ENCODE measurements at places on chromosomes 3 and 15.

DNA sequence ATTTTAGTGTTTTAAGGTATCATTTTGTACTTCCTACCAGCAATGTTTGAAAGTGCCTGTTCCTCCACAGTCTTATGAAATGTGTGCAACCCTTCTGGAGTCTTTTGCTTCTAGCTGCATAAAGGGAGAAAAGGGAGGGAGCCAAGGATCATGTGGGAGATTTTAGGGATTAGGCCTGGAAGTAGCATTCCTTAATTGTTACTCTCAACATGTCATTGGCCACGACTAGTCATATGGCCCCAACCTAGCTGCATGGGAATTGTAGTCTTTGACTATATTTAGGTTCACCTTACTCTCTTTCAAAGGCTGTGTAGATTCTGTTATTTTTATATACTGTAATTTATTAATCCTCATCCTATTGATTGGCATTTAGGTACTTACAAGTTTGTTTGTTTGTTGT, 14.9 kb downstream of the CRTAP start:
- no peak for DNase-seq

DNA sequence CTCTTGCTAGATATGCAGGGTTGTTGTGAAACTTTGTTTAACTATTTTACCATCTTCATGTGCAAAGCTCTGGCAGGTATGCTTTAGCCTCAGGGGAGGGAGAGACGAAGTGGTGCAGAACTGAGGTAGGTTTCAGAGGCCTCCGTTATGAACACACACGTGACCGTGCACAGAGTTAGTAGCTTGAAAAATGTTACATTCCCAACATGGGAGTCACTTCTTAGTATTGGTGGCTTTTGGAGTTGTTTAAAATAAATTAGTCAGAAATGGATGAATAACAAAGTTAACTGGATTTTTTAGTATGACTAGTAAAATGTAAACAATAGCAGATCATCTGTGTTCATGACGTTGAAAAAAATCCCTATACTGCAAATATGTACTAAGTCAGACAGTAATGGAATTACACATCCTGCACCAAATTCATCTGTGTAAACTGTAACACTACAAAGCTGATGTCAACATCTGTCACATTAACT, 279.6 kb downstream of the KLF13 start:
- no peak for DNase-seq

DNA sequence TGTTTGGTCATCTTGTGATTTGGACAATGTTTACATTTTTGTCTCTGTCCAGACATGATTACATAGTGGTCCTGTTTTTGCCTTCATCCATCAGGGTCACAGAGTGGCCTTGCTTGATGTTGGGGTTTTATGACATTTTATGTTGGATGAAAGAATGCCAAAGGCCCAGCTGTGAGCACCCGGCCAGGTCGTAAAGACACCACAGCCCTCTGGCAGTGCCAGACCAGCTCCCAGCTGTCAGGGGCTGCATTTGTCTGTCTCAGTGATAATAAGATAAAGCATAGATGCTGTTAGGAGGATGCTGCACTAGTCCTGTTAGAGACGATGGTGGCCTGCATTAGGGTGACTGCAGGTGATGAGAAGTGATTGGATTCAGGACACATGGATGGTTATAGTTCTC, 117.5 kb downstream of the FAM174B start:
- no peak for DNase-seq

DNA sequence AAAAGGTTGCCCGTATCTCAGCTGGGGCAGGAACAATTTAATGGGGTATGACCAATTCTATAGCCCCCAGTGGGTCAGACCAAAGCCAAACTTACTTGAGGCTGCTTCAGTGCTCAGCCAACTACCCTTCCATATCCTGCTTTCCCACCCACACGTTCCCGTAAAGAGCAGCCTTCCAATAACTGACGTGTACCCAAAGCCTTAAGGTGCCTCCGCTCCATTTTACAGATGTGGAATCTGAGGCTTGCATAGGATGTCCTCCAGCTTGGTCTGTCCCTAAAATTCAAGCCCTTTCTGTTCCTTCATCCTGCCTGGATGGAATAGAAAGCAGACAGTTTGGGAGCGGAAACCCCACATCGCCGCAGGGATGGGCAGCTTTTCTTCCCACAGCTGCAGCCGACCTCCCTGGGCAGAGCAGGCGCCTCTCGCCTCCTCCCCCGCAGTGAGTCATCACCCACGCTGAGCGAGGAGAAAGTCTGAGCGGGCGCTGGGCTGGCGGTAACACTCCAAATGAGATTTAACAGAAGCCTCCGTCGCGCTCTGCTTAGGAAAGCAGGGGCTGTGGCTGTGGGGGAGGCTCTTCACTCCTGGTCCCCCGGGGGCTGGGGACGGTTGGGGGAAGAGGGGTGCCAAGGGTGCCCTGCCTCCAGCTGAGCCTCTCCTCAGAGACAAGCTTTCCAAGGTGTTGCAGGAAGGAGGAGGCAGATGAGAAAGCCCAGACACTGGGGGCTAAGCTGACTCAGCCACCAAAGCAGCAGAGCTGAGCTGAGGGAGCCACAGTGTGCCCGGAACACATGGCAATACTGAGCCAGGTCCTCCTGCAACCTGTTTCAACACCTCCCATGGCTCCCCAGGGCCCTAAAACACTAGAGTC, 57.8 kb upstream of the HRH1 start:
- peak; percentile 62 for DNase-seq

DNA sequence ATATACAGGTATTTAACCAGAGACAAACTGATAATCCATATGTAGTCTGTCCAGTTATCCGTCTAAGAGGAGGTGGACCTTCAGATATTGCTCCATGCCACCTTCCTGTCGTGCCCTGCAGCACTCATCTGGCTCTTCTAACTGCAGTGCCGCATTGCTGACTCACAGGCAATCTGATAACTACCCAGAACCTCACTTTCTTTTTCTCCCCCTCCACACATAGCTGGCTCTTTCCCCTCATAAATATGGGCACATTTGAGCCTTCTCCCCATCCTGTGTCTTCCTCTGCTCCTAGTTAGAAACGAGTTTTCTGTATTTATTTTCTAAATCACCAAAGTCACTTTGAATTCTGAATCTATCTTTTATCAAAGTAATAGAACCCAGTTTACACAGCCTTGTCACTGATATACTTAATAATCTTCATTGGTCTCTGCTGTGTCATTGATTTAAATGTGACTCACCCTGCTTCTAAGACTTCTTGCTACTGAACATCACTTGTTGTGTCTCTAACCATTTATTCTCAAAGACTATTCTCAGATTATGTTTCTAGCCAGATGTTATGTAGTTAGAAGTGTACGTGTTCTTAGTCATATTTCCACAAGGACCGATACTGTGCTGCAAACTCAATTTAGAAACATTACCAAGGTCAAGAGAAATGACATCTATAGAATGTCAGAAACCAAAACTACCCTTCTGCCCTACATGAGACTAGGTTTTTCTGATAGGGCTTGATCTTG, 17.4 kb upstream of the KCNMB2 start:
- DNase-seq, result no peak

- no peak for DNase-seq
Observed at GRCh38 chr3:138842483-138843188, 7.9 kb upstream of the PIK3CB start.

GRCh38 chr3:174051191-174051590, 653.6 kb downstream of the NLGN1 start:
- DNase-seq, result no peak

DNA sequence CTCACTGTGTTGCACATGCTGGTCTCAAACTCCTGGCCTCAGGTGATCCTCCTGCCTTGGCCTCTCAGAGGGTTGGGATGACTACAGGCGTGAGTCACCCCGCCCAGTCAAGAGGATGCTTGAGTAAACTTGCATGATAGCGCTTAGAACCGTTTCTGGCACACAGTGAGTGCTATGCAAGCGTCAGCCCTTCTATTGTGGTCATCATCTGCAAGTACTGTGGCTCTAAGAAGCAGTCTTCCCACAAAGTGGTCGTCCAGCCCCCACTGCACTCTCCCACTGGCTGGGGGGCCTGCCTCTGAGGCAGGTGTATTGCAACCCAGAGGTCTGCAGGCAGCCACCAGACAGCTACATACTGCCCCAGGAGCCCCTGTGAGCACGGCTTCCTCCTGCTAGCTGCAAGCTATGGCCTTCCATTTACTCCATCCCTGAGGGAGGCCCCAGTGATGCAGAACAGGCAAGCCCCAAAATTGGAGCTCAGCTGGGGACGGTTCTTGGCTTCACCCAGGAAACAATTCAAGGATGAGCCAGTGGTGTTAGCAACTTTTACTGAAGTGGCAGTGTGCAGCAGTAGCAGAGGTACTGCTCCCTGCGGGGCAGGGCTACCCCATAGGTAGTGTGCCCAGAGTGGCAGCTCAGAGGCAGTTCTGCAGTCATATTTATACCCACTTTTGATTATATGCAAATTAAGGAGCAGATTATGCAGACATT, 95.4 kb downstream of the LSM3 start:
- DNase-seq, result no peak

GRCh38 chr15:85725564-85725963, 69.2 kb downstream of the KLHL25 start:
- DNase-seq, result no peak

DNA sequence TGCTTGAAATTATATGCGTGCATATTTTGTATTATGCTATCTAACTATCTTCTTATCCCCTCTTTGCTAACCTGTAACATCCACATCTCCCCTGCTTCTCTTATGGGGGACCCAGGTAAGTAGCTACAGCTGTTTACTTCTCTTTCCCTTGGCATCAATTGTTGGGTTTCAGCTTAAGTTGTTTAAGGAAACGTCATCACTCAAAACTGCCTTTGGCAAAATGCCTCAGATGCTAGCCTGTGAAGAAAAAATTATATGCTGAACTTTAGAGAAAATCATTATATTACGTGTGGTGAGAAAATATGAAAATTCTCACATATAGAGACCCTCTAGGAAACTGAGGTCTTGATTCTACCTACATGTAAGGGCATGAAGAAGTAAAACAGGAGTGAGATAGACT, 447.0 kb upstream of the NECTIN3 start:
- DNase-seq, result no peak

DNA sequence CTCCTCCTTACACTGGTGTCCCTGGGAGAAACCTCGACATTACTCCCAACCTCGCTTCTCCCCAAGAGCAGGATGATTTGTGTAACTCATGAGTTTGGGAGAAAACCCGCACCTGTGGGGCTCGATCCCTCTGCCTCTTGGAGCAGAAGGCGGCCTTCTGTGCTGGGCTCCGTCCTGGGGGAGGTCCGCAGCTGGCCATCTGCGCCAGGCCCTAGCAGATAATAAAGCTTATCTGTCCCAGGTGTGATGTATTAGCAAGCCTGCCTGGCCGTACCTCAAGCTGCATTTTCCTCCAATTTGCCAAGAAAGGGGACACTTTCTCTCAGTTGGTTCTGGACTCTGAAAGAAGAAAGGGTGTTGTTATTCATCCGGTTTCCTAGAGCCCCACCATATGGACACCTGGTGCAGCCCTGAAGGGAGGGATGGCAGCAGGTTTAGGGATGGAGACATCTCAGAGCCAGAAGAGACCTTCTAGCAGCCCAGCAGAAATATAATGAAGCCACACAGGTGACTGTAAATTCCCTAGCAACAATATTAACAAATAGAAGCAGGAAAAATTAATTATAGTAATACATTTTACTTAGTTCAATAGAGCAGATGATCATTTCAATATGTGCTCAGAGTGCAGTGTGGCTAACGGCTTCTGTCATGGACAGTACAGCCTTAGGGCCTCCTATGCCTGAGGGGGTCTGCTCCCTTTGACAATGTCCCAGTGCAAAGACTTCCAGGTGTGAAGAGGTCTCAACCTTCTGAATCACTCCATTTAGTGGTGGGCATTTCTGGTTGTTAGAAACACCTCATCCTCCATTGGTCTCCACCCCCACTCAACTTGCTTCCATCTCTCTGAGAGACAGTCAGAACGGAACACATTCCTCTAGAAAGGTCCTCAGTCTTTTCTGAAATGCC, 94.8 kb downstream of the CPN2 start:
- no peak for DNase-seq

DNA sequence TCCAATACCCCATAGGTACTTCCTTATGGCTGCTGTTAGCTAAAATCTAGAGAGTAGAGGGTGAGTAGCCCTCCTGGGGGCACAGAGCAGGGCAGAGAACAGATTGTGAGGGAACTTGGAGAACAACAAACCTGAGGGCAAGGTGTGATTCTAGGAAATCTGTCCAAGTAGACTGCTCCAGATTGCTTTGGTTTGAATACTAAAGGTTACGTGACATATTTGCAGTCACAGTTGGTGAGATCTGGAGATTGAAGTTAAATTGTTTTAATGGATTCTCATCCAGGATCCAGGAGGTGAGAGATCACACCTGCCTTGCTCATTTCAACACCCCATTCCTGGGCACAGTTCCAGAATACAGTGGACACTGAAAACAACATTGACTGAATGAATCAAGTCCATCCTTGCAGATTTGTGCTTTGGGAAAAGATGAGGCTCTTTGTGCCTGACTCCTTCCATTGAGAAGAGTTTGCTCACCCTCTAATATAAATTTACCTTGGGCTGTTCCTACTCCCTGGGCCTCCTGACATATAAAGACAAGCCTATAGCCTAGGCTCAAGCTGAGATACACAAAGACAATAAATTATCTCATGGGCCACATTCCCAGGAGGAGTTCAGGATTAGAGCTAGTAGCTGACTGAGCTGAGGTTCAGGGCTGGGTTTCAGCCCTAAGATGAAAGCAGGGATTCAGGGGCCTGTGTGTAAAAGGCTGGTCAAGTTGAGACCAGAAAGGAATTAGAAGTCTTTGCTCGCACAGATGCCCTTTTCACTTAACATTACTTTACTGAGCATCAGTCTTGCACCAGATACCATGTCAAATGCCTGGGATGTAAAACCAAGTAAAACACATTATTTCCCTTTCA, 400.9 kb upstream of the MCTP2 start:
- DNase-seq, result no peak

- no peak for DNase-seq
Observed at GRCh38 chr3:146539315-146539714, 5.1 kb downstream of the PLSCR1 start.

GRCh38 chr3:15924914-15925313, 127.1 kb upstream of the ANKRD28 start:
- no peak for DNase-seq

- no peak for DNase-seq
Observed at GRCh38 chr3:73530022-73530396, 94.7 kb downstream of the PDZRN3 start.

DNA sequence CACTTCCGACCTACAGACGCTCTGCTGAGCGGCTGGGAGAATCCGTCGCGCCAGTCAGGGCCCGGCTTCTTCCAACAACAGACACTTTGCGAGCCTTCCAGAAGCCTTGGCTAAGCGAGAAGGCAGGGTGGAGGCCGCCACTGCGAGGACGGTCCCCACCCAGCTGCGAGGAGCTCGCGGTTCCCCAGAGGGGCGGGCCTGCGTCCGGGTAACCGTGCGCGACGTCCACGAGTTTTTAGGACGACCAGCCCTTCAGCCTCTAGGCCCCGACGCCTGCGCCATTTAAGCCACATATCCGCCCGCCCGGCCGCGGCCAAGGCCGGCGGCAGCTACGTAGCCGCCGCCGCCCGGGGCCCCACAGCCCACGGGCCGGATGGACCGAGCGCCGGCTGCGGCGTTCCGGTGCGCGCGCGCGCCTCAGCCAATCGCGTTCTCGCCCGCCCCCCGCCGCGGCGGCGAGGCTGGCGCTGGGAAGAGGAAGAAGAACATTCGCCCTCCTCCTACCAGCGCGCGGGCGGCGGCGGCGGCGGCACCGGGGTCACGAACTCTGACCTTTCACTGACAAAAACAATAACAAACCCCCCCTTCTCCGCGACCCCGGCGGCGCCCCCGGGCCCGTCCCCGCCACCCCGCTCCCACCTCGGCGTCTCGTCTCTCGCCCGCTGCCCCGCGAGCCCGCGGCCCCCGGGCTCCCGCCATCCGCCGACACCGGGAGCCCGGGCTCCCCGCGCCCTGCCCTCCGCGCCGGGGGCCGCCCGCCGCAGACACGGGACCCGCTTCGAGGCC, at the start of gene NR2C2:
NR2C2 (plus strand) TSS at position 484 of the 786 bp plus-strand sequence. CDS start 56,332 bp downstream, outside the sequence.
- peak; percentile 89 for DNase-seq

GRCh38 chr3:45841420-45841756, 531 bp downstream of the LZTFL1 start:
- no peak for DNase-seq
